Mucosa of descending colon (tissue), 3 donors: ENCODE measurements at places on chromosomes 7 and 10.
A peak's percentile ranks its signal among the peaks of the same experiment; 100 is the strongest.

- DNase-seq, result no peak
Observed at GRCh38 chr7:23607130-23607529, 9.9 kb downstream of the CCDC126 start.

- no peak for DNase-seq
Observed at GRCh38 chr10:7707102-7707501, 4.0 kb downstream of the ITIH2 start.

GRCh38 chr10:94493463-94493862, 52.1 kb upstream of the HELLS start:
- DNase-seq, result no peak

- no peak for DNase-seq
Observed at GRCh38 chr7:22346383-22347107, 10.4 kb downstream of the RAPGEF5 start.

DNA sequence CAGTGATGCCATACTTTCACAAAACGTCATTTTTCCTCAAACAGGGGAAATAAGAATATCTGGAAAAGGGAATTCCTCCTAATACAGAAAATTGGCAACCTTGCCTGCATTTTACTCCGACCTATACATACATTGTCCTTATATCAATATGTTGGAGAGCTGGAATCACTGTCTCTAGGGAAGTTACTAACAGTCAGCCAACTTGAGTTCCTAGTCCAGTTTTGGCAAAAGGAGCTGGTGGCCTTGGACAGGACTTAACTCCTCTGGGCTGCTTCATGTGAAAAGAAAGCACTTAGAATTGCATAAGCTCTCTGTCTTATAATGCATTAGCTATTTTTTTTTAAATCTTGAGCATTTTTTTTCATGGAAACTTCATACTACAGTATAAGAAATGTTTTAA, 174.2 kb upstream of the HGF start:
- DNase-seq, result no peak

DNA sequence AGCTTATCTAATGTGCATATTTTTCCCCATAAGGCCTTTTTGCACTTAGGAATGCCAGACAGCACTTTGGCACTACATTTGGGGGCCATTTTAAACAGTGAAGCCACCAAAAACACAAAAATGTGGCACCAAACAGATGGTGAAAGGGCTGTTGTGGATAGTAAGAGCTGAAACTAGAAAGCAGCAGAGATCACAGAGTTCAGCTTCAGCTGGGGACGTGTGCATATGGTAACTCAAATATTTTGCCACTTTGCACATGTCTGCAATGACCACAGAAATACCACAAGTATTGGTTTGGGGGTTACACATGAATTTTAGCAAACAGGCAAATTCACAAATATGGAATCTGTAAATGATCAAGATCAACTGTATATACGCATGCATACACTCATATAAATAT, 72.8 kb downstream of the PODXL start:
- no peak for DNase-seq

DNA sequence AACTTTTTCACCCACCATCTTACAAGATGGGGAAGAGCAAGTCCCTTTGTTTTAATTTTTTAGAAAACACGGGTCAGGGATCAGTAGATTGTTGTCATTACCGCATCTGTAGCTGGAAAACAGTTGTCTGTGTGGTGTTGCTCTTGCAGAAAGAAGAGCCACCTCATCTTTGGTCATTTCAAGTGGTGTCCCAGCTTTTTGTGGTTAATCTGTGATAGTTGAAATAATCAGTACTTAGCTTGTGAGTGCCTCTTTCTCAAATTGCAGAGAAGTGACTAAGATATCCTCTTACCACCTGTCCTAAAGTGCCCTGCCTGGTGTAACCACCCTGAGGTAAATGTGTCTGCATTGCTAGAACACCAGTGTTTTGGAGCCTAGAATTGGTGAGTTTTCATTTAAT, 5.5 kb downstream of the PRPF18 start:
- no peak for DNase-seq

GRCh38 chr7:1249731-1250130, 17.1 kb downstream of the UNCX start:
- DNase-seq, result peak; percentile 20

GRCh38 chr7:31466036-31466435, 47.9 kb upstream of the ITPRID1 start:
- no peak for DNase-seq

DNA sequence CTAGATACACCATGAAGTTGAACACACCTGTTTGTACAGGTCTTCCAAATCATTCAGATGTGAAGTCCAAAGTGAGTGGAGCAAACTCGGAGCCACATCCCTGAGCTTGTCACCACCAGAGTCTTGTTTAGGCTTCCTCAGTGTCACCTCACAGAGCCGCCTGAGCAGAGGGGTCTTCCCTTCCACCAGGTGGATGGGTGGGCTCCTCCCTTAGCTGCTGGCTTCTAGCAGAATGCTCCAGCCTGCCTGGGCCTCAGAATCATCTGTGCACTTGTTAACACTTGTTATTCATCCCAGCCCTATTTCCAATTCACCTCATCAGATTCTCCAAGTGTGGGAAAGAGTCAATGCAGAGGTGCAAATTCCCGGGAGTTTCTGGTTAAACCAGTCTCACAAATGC, 32.5 kb downstream of the C10orf71 start:
- DNase-seq, result no peak

DNA sequence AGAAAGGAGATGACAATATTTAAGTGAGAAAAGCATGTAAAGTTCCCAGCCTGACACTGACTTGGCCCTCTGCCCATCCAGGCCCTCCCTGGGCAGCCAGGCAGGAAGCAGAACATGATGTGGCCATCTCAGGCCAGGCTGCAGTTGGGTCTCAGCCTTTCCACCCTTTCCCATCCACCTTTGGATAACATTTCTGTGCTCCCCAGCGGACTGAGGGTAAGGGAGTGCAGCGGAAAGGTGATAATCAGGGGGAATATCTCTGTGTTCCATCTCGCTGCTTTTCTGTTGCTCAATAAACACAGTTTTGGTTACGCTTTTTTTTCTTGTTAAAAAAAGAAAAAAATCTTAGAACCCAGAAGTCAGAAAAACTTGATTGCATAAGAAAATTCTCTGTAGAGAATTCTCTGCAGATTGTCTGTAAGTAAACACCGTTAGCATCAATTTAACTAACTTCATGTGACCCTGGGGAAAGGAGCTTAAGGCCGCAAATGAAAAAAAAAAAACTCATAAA, 37.2 kb upstream of the TARP start:
- DNase-seq, result no peak

DNA sequence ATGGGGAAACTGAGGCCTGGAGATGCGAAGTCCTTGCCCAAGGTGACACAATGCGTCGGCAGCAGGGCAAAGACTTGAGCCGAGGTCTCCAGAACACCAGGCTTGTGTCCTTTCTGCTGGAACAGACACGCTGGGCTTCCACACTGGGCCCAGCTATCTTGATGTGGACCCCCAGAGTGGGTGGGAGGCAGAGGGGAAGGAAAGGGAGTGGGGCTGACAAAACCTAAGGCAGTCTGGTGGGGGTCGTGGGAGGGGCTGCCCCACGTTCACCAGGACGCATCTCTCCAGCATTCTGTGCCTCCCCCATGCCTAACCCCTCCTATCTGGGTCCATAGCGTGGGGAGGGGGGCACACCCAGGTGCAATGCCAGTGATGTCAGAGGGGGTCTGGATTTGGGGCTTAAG, 38.1 kb downstream of the PPIF start:
- DNase-seq, result no peak

- DNase-seq, result no peak
Observed at GRCh38 chr7:32116436-32116835, 46.2 kb upstream of the PDE1C start.

DNA sequence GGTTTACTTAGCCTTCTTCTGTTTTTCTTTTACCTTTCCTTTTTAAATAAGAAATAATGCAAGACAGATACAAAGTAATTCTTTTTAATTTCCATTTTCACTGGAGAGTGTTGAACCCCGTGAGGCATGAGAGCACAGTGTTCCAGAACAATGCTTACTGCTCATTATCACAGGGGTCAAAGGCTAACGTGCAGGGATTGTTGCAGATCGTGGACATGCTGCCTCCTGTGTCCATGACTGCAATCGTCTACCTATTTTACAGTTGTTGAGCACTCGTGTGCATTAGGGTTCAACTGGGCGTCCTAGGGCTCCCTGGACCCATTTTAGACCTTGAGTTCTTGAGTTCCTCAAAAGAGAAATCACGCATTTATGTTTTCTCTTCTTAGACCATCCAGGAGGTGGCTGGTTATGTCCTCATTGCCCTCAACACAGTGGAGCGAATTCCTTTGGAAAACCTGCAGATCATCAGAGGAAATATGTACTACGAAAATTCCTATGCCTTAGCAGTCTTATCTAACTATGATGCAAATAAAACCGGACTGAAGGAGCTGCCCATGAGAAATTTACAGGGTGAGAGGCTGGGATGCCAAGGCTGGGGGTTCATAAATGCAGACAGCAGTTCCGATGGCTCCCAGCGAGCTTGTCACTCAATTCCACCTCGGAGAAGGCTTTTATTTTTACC, 124.2 kb downstream of the EGFR start:
- DNase-seq, result no peak

GRCh38 chr7:46175221-46175620, 254.1 kb upstream of the IGFBP3 start:
- no peak for DNase-seq

DNA sequence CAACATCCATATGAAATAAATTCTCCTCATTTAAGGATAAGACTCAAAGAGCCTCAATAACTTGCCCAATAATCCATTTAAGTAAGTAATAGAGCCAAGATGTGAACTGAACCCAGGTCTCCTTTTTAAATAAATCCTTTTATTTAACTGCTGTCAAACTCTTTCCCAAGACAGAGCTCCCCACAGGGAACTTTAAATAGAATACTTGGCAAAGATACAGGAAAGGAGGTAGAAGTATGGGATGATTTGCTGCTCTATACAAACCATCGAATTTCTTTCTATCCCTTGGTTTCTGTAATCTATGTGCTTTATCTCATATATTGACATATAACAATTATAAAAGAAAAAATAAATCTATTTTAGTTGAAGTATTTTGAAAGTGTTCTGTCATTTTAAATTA, 295.9 kb downstream of the CSTF2T start:
- DNase-seq, result no peak

GRCh38 chr10:79335470-79336235, 11.6 kb upstream of the PPIF start:
- DNase-seq, result no peak

DNA sequence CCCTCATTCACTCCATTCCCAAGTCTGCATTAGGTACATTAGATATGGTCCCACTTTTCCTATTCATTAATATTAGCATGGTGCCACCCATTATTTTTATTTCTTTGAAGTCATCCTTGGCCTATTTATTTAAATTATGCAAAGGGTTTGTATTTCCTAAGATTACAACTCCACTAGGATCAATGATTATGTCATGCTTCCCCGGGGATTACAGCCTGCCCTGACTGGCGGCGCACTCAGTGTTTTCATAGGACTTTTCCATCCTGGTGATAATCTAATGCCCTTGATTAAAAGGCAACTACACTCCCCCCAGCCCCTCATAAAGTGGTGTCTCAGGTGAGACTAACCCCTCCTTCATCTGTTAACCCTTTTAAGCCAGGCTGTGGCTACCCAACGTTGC, 187.2 kb downstream of the POU6F2 start:
- DNase-seq, result no peak

DNA sequence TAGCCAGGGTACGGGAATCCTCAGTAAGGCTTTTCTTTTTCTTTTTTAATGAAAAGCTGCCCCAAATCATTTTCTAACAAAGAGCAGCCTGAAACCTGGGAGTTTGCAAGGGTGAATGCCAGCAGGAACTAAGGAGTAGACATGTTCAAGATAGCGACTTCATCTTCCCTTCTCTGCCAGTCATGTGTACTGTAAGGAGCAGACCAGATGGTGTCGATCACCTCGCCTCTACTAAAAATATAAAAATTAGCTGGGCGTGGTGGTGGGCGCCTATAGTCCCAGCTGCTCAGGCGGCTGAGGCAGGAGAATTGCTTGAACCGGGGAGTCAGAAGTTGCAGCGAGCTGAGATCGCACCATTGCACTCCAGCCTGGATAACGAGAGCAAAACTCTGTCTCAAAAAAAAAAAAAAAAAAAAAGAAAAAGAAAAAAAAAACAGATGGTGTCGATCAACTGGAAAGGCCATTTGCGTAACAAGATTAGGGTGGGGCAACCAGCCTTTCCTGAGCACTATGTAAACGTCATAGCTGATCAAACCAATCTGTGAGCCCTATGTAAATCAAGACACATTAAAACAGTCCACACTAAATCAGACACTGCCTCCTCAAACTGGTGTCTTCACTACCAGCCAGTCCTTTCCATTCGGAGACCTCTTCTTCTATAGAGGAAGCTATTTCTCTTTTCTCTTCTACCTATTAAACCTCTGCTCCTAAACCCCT, 33.8 kb downstream of the NOLC1 start:
- DNase-seq, result no peak

DNA sequence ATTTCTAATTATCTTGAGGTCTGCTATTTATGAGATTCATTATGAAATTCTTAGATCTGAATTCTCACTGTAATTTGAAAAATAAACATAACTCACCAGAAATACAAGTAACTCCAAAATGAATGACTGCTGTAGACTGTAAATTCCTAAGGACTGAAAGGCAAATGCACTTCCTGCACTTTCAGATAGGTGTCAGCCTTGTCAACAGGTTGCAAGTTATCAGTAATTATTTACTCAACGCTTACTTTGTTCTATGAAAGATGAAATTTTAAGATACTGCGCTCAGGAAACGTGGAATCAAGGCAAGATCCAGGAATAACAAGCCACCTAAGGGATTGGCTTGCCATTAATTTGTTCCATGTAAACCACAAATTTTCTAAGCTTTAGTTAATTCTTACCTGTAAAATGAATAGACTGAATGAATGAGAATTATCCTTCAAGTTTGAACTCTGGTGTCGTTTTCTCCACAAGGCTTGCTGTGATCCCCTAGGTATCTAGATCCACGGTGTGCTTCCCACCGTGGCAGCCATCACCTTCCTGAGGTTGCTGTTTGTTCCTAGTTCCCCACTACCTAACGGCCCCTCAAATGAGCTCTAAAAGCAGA, 12.6 kb downstream of the DHX32 start:
- DNase-seq, result peak; percentile 61

DNA sequence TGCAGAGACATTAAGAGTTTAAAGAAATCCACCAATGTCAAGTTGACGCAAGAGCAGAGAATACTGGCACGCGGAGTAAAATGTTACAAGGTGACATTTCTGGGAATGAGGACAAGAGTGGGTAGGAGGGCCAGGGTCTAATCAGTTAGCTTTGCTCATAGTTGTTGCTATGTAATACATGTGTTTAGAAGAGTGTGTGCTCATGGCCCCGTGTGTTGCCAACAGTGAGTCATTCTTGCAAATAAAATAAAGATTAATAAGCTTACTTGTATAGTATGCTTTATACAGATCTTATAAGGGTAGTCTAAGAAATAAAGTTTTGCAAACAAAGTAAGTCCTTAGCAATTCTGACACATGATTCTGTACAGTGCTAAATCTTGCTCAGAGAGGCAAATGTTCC, 64.5 kb downstream of the DNMBP start:
- DNase-seq, result no peak

DNA sequence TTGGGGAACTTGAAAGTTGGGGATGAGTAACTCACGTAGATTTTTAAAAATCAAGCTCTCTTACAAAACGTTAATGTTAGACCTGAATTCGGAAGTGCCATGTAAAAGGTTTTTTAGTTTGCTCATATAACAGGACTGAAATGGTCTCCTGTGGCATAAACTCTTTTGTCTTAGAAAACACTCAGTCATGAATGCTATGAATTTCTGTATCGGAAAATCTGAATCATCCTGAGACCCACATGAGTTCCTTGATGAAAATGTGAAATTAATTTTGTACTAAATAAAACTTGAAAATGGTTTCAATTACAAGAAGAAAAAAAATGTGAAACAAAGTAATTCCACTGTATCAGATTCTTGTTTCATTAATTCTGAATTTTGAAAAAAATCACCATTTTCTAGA, 134.8 kb upstream of the BMPER start:
- DNase-seq, result no peak
